Natural killer cell (primary cell): ENCODE measurements at places on chromosomes 12 and 14.

DNA sequence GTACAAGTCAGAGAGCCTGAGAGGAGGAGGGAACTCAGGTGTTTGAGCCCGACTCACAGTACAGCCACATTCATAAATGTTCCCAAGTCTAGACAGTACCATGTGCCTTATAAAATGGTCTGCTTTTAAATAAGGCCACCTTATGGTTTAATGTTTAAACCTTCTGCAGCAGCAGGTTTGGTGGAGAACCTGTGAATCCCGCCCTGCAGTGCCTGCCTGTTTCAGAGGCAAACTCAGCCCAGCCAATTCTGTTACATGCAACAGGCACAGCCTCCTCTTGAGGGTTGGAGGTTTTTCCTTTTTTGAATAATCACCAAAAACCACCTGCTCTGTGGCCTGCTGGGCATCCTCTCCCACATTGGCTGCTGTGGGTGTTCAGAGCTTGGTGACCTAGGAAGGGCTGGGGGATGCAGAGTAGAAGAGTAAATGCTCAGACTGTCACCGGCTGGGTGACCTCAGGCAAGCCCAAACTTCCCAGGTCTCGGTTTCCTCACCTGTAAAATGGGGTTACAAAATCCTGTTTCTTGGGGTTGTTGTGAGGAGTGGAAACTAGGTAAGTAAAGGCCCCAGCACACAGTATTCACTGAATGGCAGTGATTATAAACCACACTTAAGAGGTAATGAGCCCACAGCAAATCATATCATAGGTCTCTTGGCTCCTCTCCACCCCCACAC, 28.0 kb downstream of the NUAK1 start:
- no peak for DNase-seq

DNA sequence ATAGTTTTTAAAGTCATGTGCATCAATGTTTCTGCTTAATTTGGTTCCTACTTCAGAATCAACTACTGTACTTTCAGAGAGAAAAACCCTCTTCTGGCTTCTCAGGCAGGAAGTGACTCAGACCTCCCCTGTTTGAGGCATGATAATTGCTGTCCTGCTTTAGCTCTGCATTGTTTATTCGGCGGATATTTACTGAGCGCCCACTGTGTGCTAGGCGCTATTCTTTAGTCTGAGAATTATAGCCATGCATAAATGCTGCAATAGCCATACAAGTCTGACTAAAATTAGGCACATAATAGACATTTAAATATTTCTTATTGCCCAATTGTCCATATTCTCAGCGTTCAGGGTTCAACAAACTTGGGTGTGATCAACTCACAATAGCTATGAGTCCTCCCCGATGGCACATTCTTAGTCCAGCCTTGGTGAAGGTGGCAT, 6.1 kb upstream of the AMIGO2 start:
- peak; percentile 30 for DNase-seq

DNA sequence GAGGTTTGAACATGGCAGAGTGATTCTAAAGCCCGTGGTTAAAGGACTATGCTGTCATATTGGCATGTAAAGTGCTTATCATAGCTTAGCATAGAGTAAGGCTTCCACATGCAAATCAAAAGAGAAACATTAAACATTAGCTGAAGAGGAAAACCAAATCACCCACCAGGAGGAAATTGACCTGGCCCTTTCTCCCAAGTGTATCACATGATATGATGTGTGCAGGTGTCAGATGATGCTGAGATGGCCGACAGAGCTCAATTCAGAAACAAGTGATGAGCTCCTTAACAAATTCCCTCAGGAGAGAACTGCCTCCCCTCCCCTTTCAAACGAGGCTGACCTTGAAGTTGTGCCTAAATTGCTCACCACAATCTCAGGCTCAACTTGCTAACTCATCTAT, 217.1 kb upstream of the BTG1 start:
- no peak for DNase-seq

- DNase-seq: no peak
These were observed 16.5 kb downstream of the CLEC1A start for GRCh38 chr12:10082117-10082874.

- DNase-seq: no peak
These were observed 63.1 kb upstream of the SOX5 start for GRCh38 chr12:24012528-24012927.

- no peak for DNase-seq
These were observed 4.1 kb downstream of the TPH2 start for GRCh38 chr12:71942703-71943102.
